ENCODE measurements at places on chromosomes 7 and 10.
A peak's percentile ranks its signal among the peaks of the same experiment; 100 is the strongest.

GRCh38 chr7:110669410-110669809, 421.5 kb upstream of the LRRN3 start:
- DNase-seq = no peak

- DNase-seq = no peak
Observed at GRCh38 chr7:38317515-38317914, 44.1 kb upstream of the TARP start.

GRCh38 chr7:41067576-41067975, 635.3 kb downstream of the INHBA start:
- DNase-seq = no peak

- DNase-seq = no peak
Observed at GRCh38 chr7:151139791-151140190, 27.7 kb downstream of the GBX1 start.

- no peak for DNase-seq
Observed at GRCh38 chr7:95190515-95190914, 133.8 kb downstream of the PON1 start.

DNA sequence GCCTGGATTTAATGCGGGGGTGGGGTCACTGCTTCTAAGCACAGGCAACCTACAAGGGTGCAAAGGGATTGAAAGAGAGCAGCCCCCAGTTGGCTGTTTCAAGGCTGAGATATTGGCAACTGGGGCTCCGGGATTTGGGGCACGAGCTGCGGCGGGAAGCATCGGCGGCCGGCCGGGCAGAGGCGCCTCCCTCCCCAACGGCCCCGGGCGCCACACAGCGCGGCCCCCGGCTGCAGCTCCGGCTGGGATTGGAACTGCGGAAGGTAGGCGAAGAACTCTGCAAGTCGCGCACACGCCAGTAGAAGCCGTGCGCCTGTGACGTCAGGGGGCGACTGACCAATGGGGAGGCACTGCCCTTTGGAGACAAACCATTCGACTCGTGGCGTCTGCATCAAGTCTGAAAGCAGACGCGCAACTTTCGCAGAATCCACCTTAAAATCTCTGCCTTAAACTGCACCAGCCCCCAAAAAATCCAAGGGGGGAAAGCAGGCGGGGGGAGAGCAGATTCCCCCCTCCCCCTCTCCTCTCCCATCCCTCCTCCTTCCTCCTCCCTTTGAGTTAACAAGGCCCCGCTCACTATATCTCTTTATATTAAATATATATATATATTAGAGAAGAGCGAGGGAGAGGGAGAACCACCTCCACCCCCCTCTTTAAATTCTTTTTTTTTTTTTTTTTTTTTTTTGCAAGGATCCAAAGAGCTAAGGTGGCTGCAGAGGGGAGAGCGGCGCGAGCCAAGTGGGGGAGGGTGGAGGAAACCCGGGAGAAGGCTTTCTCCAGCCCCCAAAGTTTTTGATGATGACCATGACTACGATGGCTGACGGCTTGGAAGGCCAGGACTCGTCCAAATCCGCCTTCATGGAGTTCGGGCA, at the start of gene DLX6:
Gene DLX6, plus strand, starts transcription at position 371 of the 872 bp plus-strand sequence. Its CDS starts 425 bp downstream, at position 796.
- no peak for DNase-seq

GRCh38 chr10:82883603-82884002, 1008.6 kb downstream of the NRG3 start:
- no peak for DNase-seq

DNA sequence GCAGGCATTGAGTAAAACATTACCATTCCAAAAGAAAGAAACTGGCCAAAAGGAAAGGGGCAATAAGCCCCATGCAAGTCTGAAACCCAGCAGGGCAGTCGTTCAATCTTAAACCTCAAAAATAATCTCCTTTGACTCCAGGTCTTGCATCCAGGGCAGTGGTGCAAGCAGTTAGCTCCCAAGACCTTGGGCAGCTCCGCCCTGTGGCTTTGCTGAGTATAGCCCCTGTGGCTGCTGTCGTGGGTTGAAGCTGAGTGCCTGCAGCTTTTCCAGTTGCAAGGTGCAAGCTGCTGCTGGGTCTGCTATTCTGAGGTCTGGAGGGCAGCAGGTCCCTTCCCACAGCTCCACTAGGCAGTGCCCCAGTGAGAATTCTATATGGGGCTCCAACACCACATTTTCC, 580.1 kb upstream of the AUTS2 start:
- DNase-seq = no peak

GRCh38 chr7:105020926-105021325, 6.9 kb downstream of the KMT2E start:
- DNase-seq = no peak

DNA sequence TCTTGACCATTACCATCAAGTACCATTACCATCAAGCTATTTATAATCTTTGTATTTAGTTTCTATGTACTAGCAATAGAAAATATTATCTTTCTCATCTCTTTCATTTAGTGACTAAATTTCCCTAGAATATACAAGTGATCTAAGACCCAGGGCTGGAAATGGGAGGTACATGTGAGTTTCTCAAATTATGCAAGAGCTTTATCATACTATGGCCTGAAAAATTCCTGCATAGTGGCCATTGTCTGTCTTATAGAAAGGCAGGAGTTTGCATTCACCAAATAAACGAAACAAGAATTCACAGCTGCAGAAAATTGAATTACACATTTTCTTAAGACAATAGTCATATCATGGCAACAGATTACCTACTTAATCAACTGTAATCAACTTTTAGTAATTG, 50.7 kb upstream of the HDAC9 start:
- no peak for DNase-seq

DNA sequence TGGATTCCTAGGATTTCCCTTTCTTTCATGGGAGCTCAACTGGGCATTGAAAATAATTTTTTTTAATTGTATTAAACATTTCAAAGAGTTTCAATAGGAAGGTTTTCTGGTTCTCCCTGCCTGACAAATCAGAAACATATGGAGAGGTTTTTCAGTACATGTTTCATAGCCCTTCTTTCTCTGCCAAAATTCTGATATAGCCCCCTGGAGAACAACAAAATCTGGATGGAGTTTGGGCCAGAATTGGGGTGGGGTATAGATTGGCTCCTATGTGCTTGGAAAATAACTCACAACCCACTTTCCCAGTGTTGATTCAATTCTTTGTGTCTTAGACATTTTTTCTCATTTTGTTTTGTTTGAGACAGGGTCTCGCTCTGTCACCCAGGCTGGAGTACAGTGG, 24.6 kb upstream of the EIF4H start:
- DNase-seq = no peak

DNA sequence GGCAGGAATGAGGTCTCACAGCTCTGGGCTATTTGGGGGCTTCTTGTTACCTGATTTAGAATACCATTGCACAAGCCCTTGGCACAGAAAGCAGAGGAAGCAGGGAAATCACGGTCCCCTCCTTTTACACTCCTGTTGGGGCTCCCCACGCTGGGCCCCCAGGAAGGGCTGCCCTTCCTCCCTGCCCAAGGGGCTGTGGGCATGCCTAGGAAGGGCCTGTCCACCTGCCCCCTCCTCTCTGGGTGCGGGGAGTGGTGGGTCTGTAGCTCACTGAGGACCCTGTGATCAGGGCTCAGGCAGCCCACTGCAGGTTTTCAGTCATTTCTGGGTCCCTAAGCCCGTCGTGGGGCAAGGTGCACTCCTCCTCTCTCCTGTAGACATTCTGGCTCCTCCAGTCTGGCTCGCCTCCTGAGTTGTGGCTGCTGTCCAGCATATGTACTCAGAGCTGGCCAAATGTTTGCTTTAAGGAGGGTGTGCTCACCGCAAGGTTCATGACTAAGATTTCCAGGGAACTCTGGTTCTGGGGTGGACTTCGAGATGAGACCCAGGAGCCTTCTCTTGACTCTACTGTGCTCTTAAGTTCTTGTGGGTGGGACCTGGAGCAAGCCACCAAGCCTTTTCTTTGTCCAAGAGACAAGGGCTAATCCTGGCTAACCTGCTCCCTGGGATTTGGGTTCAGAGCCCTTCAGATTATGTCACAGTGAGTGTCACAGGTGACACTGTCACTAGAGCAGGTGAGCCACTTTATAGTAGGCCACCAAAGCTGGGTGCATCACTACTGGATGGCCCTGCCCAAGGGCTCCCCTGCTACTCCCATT, 56.0 kb downstream of the TACR2 start:
- DNase-seq = peak; percentile 75

DNA sequence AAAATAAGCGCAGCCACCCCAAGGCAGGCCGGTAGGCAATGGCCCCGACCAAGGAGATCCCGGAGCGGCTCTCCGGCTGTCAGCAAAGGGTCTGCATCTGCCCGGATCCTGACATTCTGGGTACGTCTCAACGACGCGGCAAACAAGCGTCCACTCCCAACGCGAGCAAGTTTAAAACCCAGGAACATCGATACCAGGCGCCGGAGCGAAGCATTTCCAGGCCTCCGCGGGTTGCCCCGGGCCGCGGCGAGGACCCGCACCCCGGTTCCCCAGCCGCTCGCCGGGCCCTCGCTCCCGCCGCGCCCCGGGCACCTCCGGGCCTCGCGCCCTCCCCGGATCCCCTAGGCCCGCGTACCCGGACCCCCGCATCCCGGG, 453 bp downstream of the URGCP start:
- no peak for DNase-seq

- no peak for DNase-seq
Observed at GRCh38 chr7:22109761-22110160, 164.1 kb upstream of the CDCA7L start.

GRCh38 chr10:3932597-3933375, 147.8 kb upstream of the KLF6 start:
- no peak for DNase-seq

DNA sequence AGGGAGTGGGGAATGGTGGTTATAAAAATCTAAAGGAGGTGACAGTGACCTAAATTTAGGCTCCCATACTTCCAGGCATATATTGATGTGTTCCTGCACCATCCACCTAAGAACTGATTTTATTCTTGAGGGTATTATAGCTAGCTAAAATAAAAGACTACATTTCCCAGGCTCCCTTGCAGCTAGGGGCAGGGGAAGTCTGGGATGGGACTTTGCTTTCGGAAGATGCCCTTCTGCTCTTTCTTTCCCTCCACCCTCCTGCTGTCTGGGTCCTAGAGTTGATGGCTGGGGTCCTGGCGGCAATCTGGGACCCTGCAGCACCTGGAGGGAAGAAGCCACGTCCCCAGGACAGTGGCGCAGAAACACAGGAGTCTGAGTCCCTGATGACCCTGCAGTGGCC, 53.8 kb upstream of the SAMD8 start:
- no peak for DNase-seq

DNA sequence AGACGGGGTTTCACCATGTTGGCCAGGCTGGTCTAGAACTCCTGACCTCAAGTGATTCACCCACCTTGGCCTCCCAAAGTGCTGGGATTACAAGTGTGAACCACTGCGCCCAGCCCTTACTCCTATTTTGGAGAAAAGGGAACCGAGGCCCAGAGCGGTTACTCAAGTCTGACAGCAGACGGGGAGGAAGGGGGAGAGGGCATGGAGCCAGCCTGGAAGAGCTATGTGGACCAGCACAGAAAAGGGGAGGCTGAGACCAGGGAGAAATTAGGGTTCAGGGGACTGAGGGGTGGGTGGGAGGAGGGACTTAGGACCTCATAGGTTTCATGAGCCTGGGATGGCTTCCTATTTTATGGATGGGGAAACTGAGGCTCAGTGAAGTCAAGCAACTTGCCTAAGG, 1.5 kb downstream of the SFRP5 start:
- no peak for DNase-seq

DNA sequence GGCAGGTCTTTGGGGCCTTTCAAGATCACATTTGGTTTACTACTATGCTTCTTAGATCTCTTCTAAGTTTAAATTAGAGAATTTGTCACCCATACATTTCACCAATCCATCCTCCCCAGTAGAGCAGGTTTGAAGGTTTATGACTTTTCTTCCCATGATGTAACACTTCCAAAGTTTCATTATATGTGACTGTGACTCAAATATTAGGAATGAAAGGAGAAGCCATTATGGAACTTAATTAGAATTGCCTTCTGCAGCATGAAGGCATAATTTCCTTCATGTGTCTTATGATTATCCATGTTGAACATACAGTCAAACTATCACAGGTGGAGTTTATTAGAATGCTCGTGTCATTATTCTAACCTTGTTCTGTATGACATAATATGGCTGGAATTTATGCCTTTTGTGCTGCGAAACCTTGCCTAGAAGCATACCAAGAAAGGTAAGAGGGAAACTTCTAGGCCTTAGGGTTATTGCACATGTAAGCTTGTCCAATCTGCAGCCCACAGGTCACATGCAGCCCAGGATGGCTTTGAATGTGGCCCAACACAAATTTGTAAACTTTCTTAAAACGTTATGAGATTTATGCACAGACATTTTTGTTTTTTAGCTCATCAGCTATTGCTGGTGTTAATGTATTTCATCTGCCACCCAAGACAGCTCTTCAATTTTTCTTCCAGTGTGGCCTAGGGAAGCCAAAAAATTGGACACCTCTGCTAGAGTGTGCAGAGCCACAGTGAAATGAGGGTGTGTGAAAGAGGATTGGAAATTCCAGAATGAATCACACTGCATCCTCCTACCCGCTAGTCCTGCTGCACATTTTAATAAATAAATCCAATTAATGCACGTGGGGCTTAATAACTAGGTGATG, 133.6 kb downstream of the TMEM26 start:
- no peak for DNase-seq

- DNase-seq = no peak
Observed at GRCh38 chr10:125092564-125093031, 67.8 kb downstream of the CTBP2 start.

- DNase-seq = no peak
Observed at GRCh38 chr10:70582793-70583668, 19.5 kb downstream of the PRF1 start.

DNA sequence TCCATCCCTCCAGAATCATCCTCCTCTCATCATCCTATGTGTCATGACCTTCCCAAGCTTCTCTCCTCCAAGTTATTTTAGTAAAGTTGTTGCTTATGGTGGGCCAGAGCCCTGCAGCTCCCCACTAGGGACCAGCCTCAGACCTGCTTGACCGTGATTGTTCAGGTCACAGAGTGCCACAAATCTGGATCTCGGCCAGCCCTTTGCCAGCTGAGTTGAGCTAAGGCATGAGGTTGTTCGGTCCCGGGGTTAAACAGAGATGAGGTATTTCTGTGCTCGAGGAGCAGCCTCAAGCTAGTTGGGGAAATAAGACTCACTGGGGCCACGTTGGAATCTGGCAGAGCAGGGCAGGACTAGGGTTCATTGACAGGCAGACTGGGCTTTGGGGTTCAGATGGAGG, 66.3 kb upstream of the PPIF start:
- DNase-seq = no peak

GRCh38 chr10:92845921-92846320, 2.4 kb upstream of the EXOC6 start:
- DNase-seq = no peak

- DNase-seq = no peak
Observed at GRCh38 chr7:128122576-128123290, 91.5 kb upstream of the LRRC4 start.

- no peak for DNase-seq
Observed at GRCh38 chr10:28135258-28135657, 136.4 kb upstream of the ODAD2 start.

Measured in non-pigmented ciliary epithelial cell (primary cell).